ENCODE measurements at places on chromosomes 2 and 18.

- peak; percentile 79 for DNase-seq
Measured at GRCh38 chr18:34592961-34593382, 117.1 kb upstream of the DTNA start.

- DNase-seq: no peak
Measured at GRCh38 chr2:172552547-172553291, 3.2 kb upstream of the PDK1 start.

DNA sequence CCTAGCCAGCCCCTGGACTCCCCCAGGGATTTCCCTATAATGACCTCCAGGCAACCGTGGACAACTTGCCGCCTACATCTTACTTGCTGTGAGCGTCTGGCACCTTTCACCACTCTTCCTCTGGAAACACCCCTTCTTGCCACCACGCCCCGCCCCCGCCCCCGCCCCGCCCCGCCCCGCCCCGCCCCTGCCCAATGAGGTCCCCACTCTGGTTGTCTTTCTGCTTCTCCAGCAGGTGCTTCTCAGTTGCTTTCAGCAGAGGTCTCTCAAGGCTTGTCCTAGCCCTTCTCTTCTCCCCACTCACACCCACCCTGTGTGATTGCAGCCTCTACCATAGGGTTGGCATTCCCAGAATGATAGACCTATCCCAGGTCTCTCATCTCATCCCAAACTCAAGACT lies 214.5 kb downstream of the EN1 start:
- DNase-seq: no peak

GRCh38 chr2:148987286-148987685 lies 51.2 kb upstream of the LYPD6B start:
- no peak for DNase-seq

DNA sequence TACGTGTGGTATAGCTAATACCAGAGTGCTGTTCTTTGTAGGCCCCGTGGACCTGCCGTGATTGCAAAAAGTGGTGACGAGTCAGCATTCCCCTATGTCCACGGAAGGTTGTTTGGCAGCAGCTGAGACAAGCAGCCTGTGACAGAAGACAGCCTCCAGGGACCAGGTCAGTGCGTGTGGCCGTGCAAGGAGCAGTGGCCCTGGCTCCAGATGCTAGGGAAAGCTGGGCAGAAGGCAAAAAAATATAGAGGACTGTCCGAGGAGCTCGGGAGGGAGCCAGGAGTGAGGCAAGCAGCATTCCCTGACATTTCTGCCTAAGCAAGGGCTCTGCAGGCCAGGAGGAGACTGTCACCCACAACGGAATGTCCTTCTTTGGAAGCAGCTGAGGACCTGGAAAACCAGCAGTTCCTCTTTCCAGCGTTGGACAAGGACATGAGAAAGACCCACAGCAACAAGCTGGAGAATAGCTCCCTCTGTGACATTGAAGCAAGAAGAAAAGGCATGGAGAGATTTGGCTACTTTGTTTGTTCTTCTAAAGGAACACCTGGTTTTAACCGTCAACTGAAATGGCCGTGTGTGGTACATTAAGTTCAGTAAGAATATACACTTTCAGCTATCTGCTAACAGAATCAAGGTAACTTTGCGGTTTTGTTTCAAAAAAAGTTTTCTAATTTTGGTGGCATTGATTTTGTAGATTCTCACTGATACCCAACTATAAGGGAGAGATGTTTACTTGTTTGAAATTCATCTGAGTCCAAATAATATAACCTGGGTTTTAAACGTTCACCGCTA lies 58.3 kb downstream of the NPAS2 start:
- DNase-seq: no peak

DNA sequence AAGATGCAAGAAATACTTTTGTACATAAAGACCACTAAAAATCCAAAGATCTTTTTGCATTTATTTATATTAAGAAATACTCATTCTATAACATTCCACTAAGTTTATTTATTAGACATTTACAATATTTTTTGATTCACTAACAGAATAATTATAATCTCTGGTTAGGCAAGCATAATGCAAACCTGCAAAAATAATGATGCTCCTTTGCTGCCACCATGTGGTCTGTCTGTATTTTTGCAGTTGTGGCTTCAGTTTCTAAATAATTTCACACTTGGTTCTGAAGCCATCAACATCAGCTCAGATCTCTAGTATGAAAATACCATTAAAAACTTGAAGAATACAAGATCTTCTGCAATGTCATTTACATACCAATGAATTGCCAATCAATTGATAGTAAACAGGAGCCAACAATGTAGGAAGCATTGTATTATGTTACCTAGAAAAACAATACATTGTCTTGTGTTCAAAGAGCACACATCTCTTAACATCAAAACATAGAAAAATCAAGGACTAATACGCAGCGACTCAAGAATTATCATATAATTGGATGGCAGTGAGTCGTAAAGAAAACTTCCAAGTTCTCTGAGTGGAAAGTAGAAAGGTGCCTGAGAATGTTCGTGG lies 28.8 kb upstream of the WDR75 start:
- DNase-seq: peak; percentile 71

DNA sequence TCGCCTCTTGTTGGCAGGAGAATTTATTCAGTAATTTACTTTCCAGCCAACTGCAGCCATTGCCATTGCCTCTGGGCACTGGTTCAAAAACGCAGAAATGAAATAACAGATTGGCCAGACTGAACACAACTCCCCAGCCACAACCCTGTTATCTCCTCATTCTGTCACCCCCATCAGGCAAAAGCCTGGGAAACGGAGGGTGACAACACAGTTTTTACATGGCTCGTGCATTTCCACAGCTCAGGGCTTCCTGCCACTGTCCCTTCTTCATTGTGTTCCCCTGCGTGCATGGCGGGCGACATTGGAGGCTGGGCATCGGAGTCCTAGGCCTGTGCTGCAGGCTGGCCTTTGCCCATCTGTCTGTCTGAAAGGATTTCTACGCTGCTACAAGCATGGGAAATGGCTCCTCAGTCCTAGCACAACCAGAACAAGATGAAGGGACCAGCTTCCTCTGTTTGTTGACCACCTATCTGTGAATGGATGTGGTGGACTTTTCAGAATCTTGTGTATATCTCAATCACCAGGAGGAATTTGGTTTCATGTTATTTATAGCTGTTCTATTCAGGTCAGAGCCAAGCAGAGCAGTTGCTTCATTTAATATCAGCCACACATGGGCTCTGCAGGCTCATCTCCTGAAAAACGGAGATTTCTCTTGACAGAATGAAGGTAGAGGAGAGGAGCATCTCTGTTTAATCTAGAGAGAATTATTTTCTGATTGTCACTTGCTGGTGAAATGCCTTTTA lies 107.0 kb downstream of the MGAT5 start:
- peak; percentile 67 for DNase-seq

- no peak for DNase-seq
Measured at GRCh38 chr2:27804146-27804545, 32.6 kb downstream of the MRPL33 start.

DNA sequence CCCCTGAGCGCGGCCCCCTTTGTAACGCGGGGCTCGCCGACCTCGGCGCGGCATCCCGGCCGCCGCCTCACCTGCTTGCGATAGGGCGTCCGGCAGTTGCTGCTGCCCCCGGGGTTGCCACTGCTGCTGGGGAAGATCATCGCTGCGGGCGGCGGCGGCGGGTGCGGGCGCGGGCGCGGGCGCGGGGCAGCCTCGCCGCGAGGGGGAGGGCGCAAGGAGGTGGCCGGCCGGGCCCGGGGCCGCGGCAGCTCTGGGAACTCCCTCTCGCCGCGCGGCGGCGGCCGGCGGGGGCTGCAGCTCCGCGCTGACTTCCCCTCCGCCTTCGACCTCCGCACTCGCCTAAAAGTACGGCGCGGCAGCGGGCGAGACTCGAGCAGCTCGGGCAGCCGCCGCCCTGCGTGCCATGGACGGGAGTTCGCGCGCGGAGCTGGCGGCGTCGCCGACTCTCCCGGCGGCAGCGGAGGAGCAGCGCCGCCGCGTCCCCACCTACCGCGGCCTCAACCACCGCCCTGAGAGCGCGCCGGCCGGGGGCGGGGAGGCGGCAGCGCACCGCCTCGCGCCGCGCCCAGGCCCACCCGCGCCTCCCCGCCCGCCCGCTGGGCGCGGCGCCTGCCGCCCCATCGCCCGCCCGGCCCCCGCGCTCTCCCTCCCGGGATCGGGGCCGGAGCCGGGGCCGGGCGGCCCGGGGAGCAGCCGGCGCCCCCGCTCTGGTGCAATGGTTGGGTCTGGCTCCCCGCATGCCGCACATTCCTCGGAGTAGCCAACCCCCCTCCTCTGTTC lies 86.0 kb downstream of the RBMS1 start:
- peak; percentile 73 for DNase-seq

GRCh38 chr2:229133155-229133772 lies 137.8 kb downstream of the PID1 start:
- peak; percentile 33 for DNase-seq

GRCh38 chr2:73952499-73953446 lies 26.1 kb downstream of the DGUOK start:
- DNase-seq: no peak

DNA sequence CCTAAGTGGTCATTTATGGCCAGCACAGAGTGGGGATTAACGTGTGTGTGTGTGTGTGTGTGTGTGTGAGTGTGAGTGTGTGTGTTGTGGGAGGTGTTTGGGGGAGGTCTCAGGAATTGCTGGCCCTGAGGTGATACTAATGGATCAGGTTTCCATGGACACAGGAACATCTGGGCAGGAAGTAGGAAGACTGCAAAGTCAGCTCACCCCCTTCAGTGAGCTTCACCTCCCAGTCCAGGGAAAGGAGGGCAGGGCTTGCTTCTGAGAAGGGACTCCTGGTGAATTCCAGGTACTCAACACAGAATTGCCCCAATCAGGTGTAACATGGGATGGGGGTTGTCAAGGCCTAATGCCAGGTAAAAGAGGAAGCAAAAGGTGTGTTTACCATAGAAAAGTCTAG lies 30.3 kb upstream of the IL1R1 start:
- no peak for DNase-seq

GRCh38 chr2:61013382-61013781 lies 4.1 kb upstream of the PEX13 start:
- no peak for DNase-seq

DNA sequence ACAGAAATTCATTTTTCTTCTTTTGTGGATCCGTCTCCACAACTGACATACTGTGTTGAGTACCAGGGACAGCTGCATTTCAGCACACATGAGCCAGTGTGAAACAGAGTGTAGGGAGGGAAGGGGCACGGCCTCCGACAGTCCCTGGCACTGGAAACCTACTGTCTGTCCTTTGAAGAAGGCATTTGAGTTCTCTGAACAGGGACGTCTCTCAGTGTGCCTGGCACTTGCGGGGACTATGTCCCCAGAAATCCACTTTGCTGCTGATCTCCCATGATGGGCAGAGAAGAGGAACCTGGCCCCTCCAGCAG lies 48.1 kb downstream of the PLB1 start:
- no peak for DNase-seq

- DNase-seq: no peak
Measured at GRCh38 chr2:26484579-26484978, 6.7 kb upstream of the OTOF start.

DNA sequence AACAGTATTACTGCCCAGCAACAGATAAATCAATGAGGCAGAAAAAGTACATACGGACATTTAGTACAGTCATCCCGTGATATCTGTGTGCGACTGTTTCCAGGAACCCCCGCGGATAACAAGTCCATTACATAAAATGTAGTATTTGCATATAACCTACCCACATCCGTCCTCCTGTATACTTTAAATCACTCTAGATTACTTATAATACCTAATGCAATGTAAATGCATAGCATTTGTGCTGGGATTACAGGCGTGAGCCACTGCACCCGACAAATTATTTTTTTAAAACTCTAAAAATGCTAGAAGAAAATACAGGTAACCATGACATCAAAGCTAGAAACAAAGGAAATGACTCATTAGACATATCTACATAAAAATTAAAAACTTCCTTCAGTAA lies 91.6 kb downstream of the FAM161A start:
- DNase-seq: no peak

GRCh38 chr2:159904959-159905305 lies 106.9 kb upstream of the CD302 start:
- peak; percentile 59 for DNase-seq

GRCh38 chr2:11534071-11534745 lies 363 bp downstream of the GREB1 start:
- DNase-seq: no peak

DNA sequence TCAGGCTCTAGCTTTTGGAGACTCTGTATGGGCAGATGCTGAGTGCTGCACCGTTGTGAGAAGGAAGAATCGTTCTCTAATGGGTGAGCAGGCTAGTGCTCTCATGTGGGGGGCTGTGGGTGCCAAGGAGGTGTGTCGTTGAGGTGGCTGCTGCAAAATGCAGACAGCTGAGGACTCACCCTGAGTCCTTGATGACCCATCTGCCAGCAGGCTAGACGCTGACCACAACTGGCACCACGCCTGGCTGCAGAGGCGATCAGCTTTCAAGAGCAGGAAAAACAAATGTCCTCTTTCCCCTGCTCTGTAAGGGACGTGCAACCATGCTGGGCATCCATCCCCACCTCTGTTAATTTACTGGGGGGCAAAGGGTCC lies 48.2 kb downstream of the HAUS1 start:
- DNase-seq: peak; percentile 76

DNA sequence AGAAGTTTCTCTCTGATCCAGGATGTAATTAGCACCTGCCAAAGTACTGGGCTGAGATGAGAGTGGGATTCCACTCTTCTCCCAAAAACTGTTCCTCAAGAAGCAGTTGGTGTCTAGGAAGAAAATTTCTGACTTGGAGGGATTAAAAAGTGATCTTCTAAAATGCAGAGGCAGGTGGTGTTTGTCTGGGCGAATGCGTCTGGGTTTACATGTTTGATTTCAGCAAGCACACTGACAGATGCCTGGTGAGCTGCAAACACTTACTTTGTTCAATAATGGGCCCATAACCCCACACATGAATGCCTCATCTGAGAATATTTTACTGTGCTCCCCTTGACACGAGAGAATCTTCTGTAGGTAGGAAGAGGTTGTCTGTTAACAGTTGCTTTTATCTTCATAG lies 24.3 kb upstream of the KCNF1 start:
- DNase-seq: no peak

DNA sequence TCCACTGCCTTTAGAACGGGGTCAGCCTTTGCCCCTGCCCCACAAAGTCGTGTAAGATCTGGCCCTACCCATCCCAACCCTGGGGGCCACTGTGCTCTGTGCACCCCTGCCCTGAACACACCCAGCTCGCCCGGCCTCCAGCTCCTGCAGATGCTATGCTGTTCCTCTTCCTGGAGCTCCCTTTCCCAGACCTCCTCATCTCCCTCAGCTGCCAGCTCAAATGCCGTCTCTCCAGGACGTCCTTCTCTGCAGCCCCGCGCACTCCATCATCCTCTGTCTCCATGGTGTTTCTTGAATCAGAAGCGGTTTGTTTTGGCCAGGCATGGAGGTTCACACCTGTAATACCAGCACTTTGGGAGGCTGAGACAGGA lies 94.1 kb downstream of the SH3BP4 start:
- DNase-seq: no peak
